ENCODE measurements at places on chromosomes 5 and 9. TPM values are rescaled to one million over a fixed set of nuclear protein-coding genes. Genes with fewer than 3 reads are reported as not detected.

DNA sequence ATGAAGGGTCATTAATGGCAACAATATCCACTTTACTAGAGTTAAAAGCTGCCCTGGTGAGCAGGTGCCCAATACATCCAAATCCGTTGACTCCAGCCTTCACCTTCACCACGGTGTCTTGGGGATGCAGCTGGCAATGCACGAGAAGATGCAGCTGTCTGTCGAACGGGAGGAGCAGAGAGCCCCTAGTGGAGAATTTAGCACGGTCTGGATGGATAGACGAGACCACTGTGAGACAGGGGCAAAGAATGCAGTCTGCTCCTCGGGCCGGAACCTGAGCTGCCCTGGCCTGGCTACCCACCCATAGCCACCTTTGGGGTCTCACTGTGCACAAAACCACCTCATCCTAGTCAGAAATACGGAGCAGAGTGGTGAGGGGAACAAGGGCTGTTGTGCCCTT is 35.1 kb downstream of the ADRA1B start:
- no peaks in the 10 kb centered on the region for H3K36me3 ChIP-seq
- no peak overlapping the region for H3K27ac ChIP-seq
- peaks cover 2% of the 10 kb centered on the region for H3K4me1 ChIP-seq
- DNase-seq: no peak
- peaks cover 47% of the 10 kb centered on the region for H3K27me3 ChIP-seq

GRCh38 chr9:110123341-110124095 is 84.4 kb downstream of the C9orf152 start:
- H3K36me3 ChIP-seq: no peaks in the 10 kb centered on the region
- no peak for DNase-seq
- H3K27ac ChIP-seq: no peak overlapping the region
- H3K27me3 ChIP-seq: no peaks in the 10 kb centered on the region
- no peak overlapping the region for H3K4me3 ChIP-seq

- peaks cover 7% of the 10 kb centered on the region for H3K36me3 ChIP-seq
- DNase-seq: no peak
- peaks cover 43% of the 10 kb centered on the region for H3K4me1 ChIP-seq
Measured at GRCh38 chr9:6415266-6415665, 2.3 kb downstream of the UHRF2 start.

- no peak overlapping the region for H3K27ac ChIP-seq
- no peak for DNase-seq
- H3K27me3 ChIP-seq: no peaks in the 10 kb centered on the region
- H3K36me3 ChIP-seq: no peaks in the 10 kb centered on the region
Measured at GRCh38 chr5:92372766-92373165, 989.6 kb upstream of the ARRDC3 start.

GRCh38 chr5:134370311-134370870 is 978 bp upstream of the UBE2B start:
- peak overlapping the region; percentile 94 for H3K4me3 ChIP-seq
- DNase-seq: no peak
- H3K27me3 ChIP-seq: no peaks in the 10 kb centered on the region
- H3K36me3 ChIP-seq: peaks cover 6% of the 10 kb centered on the region
- H3K4me1 ChIP-seq: peaks cover 43% of the 10 kb centered on the region

PCDHGA6 gene
- total RNA-seq: 0.40 TPM

- DNase-seq: no peak
- H3K27me3 ChIP-seq: no peaks in the 10 kb centered on the region
- H3K36me3 ChIP-seq: peaks cover 2% of the 10 kb centered on the region
- peak overlapping the region; percentile 97 for H3K4me3 ChIP-seq
- peak overlapping the region; percentile 96 for H3K27ac ChIP-seq
- H3K4me1 ChIP-seq: peaks cover 26% of the 10 kb centered on the region
Measured at GRCh38 chr5:141514330-141515133, 25.7 kb downstream of the PCDHGC5 start.

OTP gene
- not detected for total RNA-seq

DNA sequence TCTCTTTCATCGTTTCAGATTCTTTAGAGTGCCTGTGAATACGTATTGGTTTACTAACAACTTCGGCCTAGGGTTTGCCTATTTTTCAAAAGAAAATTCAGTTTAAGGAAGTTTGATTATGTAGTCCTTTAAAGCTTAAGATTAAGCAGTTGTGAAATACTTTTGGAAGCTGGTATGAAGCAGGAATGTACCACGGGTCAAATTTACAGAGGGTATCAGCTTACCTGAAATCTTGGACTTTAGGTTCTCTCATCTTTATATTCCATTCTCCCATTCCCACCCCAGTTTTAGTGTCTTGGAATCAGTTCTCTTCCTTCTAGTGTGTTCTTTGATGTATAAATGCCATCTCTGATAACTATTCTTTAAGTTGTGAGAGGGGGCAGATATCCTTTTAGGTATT is 53.2 kb downstream of the IQGAP2 start:
- DNase-seq: no peak
- peaks cover 35% of the 10 kb centered on the region for H3K4me1 ChIP-seq
- H3K27ac ChIP-seq: peak overlapping the region; percentile 34
- H3K36me3 ChIP-seq: no peaks in the 10 kb centered on the region

DNA sequence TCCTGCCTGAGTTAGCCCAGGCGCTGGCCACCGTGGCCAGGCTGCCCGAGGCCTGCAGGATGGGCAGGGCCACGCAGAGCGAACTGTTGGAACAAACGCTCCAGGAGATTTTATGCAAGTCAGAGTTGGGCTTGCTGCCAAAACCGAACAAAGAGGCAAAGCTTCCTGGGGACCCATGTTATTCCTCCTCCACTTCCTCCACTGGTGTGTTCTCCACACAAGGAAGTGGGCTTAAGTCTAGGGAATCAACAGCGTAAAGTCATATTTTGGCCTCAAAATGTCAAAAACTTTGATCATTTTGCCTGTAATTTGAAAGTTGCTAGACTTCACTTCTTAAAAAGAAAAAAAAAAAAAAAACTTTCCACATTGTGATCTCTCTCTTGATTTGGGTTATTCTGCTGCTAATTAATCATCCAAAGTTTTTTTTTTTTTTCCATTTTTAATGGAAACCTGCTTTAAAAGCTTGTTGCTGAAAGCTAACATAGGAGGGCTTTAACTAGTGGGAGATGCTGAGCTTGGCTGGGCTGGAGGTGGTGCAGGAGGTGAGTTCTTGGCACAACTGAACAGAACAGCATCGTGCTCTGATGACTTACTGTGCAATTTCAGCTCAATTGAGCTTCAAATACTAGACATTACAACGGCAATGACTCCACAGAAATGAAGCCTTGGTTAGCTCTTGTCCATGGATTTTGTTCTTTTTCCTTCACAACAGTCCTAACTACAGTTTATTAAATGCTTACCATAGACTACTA is 73.0 kb downstream of the PTPDC1 start:
- peaks cover 4% of the 10 kb centered on the region for H3K4me1 ChIP-seq
- no peak for DNase-seq
- peaks cover 6% of the 10 kb centered on the region for H3K27me3 ChIP-seq
- no peaks in the 10 kb centered on the region for H3K36me3 ChIP-seq

OBP2B gene
- not detected for total RNA-seq

- DNase-seq: no peak
- no peaks in the 10 kb centered on the region for H3K4me1 ChIP-seq
- H3K36me3 ChIP-seq: peaks cover 2% of the 10 kb centered on the region
Measured at GRCh38 chr9:32265037-32265436, 119.4 kb upstream of the ACO1 start.

GRCh38 chr5:154481584-154482381 is 3.8 kb upstream of the HAND1 start:
- H3K27me3 ChIP-seq: peaks cover 89% of the 10 kb centered on the region
- H3K4me3 ChIP-seq: no peak overlapping the region
- DNase-seq: no peak
- H3K4me1 ChIP-seq: peaks cover 25% of the 10 kb centered on the region
- peaks cover 14% of the 10 kb centered on the region for H3K36me3 ChIP-seq
- no peak overlapping the region for H3K27ac ChIP-seq

DNA sequence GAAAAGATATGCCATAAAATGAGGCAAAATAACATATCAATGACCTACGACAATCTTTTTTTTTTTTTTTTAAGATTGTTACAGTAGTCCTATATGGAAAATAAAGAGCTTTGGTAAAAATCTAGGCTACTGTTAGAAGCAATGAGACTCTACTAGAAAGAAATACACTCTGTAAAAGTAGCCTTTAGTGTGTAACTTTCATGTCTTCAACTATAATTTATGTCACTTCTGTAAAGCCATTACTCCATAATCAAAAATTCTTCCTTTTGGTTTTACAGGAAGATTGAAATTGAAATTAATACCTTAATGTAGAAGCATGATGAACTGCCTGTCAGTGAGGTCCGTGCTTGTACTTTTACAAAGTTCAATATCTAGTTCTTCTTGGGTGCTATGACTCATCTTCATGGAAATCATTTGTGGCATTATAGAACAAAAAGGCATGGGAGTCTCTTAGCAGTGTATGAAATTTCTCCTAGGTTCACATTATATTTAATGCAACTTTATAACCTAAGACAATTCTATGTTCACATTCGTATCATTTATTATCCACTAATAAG is 1393.1 kb downstream of the EFNA5 start:
- no peaks in the 10 kb centered on the region for H3K36me3 ChIP-seq
- H3K27ac ChIP-seq: no peak overlapping the region
- no peaks in the 10 kb centered on the region for H3K27me3 ChIP-seq
- DNase-seq: no peak
- H3K4me3 ChIP-seq: no peak overlapping the region

- H3K27ac ChIP-seq: no peak overlapping the region
- H3K4me1 ChIP-seq: no peaks in the 10 kb centered on the region
- peaks cover 17% of the 10 kb centered on the region for H3K27me3 ChIP-seq
- H3K4me3 ChIP-seq: peak overlapping the region; percentile 41
Measured at GRCh38 chr9:90033028-90033650, 428.3 kb downstream of the GADD45G start.

LHX2 gene
- total RNA-seq: not detected

STX17 gene
- 33.2 TPM for total RNA-seq

GRCh38 chr5:151257731-151258181 is 4.8 kb downstream of the GM2A start:
- H3K27me3 ChIP-seq: no peaks in the 10 kb centered on the region
- no peak for DNase-seq
- peak overlapping the region; percentile 74 for H3K27ac ChIP-seq
- peak overlapping the region; percentile 13 for H3K4me3 ChIP-seq
- H3K36me3 ChIP-seq: no peaks in the 10 kb centered on the region
